ENCODE measurements at places on chromosomes 11 and 22.

DNA sequence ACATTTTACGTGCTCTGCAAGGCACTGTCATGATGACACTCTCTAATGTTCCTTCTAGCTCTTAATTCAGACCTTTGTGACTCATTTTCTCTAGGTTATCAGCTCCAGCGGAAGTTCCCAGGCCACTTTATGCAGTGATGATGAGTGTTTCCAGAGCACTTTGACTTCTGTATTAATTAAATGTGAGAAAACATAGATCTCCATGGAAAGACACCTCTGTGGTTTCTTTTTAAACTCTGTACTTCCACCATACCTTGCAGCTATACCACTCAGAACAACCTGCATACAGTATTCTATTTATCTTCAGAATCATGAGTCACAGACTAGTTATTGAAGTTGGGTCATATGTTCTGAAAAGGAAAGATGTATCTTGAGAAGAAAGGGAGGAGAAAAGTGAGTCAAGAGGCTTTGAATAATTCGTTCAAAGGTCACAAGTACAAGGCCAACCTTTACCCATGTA is 175.6 kb upstream of the TENM4 start:
- no peak for DNase-seq

DNA sequence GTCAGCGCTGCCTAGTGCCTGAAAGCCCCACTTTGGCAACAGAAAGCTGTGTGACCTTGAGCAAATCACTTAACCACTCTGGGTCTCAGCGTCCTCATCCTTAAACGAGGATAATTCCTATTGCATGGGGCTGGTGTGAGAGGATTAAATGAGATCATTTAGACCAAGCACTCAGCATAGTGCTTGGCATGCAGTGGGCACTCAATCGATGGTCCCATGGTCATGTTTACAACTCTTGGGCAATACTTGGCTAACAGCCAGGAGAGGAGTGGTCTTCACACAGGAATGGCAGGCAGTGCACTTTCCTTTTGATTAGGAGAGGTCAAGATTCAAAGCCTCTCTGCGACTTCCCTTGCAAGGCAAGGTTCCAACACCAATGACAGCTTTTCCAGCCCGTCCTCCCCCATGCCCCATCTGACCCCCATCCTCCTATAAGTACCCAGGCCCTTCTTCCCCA is 14.1 kb downstream of the TNKS1BP1 start:
- no peak for DNase-seq

GRCh38 chr22:41539146-41540005 is 4.9 kb downstream of the POLR3H start:
- DNase-seq = no peak

DNA sequence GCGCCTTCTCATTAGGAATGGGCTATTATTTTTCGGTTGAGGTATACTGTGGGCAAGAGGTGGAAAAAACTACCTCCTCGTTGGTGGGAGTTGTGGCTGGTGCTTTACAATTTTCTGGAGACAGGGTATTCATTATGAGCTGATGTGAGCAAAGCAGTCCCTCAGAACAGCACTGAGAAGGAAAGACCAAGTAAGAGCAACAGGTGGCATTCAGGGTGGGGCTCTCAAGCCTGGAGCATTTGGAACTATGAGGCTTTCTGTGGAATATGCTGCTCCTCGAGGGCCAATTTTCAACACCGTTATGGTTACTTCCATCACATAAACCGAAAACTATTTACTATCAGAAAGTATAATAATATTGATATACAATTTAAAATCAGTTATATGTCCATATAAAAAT is 3.7 kb downstream of the SNX19 start:
- DNase-seq = no peak

DNA sequence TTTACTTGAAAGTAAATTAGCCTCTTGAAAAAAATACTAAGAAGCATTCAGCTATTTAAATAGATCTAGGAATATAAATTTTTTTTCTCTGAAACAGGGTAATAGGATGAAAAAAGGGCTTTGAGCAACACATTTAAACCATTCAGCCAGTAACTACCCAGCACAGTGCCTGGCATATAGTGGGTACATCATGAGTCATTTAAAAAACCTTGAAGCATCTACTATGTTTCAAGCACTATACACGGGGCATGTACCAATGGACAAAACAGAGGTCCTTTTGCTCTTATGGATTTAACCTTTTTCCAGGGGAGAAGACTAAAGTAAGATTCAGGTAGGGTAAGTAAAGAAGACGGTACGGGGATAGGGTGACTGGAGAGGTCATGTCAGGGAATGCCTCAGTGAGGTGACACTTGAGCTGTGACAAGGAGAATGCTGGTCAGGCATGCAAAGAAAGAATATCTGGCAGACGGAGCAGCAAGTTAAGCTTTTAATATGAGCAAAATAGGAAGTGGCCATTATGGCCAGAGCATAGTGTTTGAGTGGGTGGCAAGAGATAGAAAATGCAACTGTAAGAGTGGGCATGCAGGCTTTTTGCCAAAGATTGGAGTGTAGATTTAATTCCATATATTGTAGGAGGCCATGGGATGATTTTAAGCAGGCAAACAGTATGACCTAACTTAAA is 101.1 kb downstream of the HIPK3 start:
- no peak for DNase-seq

DNA sequence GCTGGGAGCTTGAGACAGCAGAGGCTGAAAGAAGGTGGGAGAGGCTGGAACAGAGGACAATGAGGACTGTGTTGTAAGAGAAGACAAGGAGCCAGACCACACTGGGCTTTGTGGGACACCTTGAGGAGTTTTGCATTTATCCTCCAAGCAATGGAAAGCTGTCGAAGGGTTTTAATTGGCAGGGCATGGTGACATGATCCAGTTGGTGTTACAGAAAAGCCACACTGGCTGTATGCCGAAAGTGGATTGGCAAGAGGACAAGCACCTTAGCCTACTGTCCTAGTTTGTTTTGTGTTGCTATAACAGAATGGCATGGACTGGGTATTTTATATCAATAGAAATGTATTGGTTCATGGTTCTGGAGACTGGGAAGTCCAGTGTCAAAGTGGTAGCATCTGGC is 14.0 kb upstream of the APLNR start:
- DNase-seq = no peak

DNA sequence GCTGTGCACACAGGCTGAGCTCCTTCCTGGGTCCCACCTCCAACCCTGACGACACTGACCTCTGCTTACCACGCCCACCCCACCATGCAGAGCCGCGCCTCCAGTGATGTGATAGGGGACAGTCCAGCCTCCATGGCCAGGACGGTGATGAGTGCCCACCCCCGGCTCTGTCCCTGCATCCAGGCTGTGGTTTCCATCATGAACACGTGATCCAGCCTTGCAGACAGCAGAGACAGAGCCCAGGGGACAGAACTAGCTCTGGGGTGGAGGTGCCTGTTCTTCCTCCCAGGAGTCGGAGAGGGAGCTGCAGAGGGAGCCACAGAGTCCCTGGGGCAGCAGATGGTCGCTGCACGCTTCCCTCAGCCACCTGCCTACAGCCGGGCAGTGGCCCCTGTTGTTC is 42.6 kb upstream of the IGSF9B start:
- no peak for DNase-seq

- no peak for DNase-seq
Measured at GRCh38 chr11:45795379-45795778, 9.6 kb upstream of the SLC35C1 start.

- DNase-seq = no peak
Measured at GRCh38 chr11:122322329-122322728, 206.3 kb upstream of the BLID start.

- DNase-seq = no peak
Measured at GRCh38 chr22:24925586-24926427, 20.7 kb downstream of the LHFPL7 start.

DNA sequence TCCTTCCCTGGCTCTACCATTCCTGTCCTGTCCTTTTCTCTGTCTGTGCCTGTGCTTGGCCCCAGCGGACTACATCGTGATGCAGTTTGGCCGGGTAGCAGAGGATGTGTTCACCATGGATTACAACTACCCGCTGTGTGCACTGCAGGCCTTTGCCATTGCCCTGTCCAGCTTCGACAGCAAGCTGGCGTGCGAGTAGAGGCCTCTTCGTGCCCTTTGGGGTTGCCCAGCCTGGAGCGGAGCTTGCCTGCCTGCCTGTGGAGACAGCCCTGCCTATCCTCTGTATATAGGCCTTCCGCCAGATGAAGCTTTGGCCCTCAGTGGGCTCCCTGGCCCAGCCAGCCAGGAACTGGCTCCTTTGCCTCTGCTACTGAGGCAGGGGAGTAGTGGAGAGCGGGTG is 20.4 kb downstream of the TUB start:
- no peak for DNase-seq

GRCh38 chr22:31474743-31475142 is 14.9 kb downstream of the EIF4ENIF1 start:
- DNase-seq = no peak

- no peak for DNase-seq
Measured at GRCh38 chr22:50319503-50319951, 7.3 kb downstream of the DENND6B start.

GRCh38 chr11:29333993-29334775 is 682.6 kb downstream of the KCNA4 start:
- DNase-seq = peak; percentile 59

DNA sequence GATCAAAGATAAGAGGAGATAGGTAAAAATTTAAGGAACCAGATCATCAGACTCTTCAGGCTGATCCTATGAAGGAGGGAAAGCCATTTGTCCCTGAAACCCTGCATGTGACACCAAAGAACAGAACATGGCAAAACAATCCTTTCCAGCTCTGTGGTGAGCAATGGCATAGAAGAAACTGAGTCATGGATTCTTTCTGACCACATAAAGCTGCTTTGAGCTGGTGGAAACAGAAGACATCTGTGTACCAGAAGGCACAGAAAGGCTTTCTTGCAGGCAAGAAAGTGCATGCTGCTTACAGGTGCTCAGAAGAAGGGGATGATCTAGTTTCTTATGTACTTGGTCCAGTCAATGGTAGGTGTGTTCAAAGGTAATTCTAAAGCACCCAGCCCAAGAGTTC is 45.0 kb upstream of the APOA1 start:
- DNase-seq = peak; percentile 29

DNA sequence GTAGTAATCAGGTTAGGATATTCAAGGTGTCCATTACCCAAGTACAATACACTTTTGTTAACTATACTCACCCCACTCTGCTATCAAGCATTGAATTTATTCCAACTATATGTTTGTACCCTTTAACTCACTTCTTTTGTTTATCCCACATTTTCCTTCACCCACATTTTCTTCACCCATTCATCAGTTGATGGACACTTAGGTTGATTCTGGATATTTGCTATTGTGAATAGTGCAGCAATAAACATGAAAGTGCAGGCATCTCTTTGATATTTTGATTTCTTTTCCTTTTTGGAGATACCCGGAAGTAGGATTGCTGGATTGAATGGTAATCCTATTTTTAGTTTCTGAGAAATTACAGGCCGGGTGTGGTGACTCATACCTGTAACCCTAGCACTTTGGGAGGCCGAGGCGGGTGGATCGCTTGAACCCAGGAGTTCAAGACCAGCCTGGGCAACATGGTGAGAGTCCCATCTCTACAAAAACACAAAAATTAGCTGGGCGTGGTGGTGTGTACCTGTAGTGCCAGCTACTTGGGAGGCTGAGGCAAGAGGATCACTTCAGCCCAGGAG is 6.5 kb downstream of the TMEM25 start:
- no peak for DNase-seq

- DNase-seq = no peak
Measured at GRCh38 chr11:3686751-3687150, 15.6 kb upstream of the CHRNA10 start.

GRCh38 chr11:84256618-84257017 is 970.5 kb upstream of the CCDC90B start:
- DNase-seq = no peak

DNA sequence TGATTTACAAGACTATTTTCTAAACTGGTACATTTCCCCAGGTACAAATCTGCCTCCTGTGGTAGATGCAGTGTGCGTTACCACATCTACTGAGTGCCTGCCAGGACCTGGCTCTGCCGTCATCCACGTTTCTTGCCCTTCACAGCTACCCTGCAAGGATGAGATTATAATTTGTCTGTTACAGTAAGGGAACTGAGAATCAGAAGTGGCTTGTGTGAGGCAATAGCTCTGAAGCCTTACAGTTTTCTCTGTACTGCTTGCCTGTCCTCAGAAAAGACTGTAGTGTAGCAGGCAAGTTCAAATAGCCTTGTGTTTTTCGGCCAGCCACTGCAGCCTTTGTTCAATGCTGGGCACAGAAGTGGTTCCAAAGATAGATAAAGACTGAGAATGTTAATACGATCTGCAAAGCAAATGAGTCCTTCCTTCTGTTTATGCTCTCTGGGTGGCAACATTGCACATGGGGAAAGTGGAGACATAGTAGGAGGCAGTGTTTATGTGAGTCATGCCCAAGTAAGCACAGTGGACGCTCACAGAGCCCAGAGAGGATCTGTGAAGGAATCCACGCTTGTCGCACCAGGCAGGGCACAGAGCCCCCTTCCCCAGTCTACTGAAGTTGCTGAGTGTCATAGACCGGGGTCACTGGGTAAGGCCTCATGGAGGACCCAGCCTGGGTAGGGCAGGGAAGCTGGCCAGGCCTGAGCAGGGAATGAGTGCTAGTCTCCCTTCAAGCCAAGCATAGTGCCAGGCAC is 49.1 kb downstream of the MICAL2 start:
- peak; percentile 23 for DNase-seq

DNA sequence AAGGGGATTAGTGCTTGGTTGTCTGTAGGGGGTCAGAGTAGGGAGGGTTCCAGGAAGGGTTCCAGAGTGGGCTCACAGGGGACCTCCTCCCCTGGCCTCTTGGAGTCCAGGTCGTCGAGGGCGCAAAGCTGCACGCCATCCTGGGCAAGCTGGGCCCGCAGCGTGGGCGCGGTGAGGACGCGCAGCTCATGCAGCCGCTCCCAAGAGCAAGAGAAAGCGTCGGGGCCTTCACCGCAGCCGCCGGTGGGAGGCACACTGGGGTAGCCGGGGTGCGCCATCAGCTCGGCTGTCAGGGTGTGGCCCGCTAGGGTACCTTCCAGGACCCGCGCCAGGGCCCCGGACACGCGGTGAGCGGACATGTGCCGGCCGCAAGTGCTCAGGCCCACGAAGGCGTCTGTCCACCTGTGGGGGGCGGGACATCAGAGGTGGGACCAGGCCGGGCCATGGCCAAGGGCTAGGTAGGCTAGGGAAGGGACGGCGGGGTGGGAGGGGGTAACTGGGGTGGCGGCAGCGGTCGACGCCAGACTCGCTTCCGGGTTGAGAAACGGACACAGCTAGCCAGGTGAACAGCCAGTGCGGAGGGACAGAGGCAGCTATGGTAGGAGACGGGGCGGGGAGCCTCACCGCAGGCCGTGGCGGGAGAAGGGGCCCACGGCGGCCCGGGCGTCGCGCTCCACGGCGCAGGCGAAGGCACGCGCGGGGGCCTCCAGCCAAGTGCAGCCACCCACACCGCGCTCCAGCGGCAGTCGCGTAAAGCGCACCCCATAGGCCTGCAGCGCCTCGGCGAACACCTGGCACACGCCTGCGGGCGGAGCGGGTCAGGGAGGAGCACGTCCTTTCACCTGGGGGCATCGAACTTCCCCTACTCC is 1.2 kb downstream of the YDJC start:
- peak; percentile 42 for DNase-seq

- DNase-seq = no peak
Measured at GRCh38 chr11:9396752-9397151, 12.3 kb downstream of the IPO7 start.

- no peak for DNase-seq
Measured at GRCh38 chr11:63660972-63661371, 10.2 kb downstream of the ATL3 start.

- no peak for DNase-seq
Measured at GRCh38 chr11:131246663-131247062, 123.8 kb upstream of the NTM start.

GRCh38 chr11:120386318-120386717 is 50.1 kb downstream of the ARHGEF12 start:
- DNase-seq = no peak

Data from RKO (cell line).